Muscle of back (tissue), 13 donors: ENCODE measurements at places on chromosomes 6 and 20.

DNA sequence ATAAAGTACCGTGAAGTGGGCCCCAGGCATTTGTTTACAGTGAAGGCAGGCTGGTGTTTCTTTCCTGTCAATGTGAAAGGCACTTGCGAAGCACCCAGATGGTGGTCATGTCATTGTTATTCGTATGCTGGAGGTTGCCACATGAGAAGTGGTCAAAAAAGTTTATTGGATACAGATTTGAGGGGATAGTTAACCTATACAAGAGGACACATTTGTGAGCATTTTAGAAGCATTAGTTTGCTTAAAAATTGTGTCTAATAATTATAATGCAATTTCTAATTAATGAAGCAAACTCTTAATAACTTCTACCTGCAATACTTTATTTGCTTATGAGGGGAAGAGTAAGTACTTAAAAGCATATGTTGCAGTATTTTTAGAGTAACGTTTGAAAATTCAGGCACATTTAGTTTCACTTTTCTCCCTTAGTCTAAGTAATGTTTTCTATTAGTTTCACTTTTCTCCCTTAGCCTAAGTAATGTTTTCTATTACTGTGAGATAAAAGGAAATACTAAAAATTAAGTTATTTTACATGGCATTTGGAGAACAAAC is 120.7 kb upstream of the CLDN20 start:
- no peak for DNase-seq

DNA sequence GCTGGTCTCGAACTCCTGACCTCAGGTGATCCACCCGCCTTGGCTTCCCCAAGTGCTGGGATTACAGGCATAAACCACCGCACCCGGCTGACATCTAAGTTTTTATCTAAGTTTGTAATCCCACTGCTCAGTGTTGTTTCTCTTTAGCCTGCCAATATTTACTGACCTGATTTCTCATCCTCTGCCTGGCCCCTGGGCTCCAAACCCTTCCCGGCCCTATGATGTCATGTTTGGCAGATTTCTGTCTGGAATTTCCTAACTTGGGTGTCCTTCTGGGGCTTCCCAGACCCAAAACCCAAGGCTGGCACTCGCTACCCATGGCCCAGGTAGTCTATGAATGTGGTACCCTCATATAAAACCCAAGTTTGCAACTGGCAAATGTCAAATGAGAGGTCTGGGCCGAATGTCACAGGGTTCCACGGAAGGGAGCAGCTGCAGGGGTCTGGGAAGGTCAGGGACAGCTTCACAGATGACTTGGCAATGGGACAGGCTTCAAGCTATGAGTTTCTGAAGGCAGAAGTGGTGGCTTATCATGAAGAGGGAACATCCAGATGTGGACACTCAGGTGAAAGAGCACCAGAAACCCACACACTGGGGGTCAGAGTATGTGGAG is 54.9 kb downstream of the TMEM170B start:
- DNase-seq = peak; percentile 62

- no peak for DNase-seq
Observed at GRCh38 chr6:79750806-79751205, 119.7 kb downstream of the SH3BGRL2 start.

- DNase-seq = peak; percentile 87
Observed at GRCh38 chr6:91081452-91082067, 494.7 kb upstream of the MAP3K7 start.

DNA sequence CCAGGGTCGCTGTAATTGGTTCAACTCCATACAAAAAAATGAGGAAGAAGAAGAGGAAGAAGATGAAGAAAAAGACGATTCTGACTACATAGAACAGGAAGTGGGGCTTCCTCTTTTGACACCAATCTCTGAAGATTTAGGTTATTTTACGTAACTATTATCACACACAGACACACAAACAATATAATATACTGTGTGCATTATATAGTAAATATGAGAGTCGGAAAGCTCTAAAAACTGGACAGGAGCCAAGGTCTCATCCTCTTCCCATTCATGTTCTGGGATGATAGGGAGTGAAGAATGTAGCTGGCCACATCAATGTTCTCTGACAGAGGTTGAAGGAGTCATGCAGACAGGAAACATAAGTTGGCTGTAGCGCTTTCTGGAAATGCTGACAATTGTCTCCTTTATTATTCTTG is 13.3 kb downstream of the RSPH4A start:
- DNase-seq = no peak

DNA sequence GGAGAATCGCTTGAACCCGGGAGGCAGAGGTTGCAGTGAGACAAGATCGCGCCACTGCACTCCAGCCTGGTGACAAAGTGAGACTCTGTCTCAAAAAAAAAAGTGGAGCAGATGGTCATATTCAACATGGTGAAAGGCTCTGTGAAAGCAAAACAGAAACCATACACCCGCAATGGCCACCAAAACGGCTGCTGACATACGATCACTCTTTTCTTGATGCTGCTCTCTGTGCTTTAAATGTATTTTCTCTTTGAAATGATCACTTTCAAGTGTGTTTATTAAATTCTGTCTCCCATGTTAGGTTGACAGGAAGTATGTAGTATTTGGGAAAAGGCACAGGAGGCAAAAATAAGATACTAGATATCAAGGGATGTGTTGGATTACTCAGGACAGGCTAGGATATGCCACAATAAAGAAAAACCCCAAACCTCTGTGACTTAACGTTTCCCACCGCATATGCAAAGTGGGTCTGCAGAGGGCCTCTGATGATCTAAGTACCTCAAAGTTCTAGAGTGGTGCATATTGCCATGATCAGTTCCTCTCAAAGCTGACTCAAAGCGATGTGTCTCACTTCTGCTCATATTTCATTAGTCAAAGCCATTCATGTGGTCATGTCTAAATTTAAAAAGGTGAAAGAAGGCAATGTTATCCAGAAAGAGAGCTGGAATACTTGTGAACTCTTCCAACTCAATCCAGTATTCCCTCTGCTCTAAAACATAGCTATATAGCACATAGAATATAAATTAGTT is 155.1 kb upstream of the SOX4 start:
- DNase-seq = no peak

DNA sequence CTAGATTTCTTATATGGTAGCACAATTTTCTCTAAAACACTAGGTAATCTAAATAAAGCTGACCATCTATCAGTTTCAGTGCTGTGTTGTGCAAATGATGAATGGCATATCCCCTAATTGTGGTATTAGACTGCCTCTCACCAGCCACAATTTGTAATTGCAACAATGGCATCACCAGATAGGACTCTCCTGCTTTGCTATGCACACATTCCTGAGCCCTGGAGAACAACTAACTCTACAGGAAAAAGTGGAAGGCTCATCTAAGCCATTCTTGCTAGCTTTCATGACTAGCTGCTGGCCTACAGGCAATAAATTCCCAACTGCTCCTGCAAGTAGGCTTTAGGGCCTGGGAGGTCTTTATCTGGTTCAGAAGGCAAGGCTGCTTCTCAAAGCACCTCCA is 974.1 kb downstream of the EYS start:
- no peak for DNase-seq

DNA sequence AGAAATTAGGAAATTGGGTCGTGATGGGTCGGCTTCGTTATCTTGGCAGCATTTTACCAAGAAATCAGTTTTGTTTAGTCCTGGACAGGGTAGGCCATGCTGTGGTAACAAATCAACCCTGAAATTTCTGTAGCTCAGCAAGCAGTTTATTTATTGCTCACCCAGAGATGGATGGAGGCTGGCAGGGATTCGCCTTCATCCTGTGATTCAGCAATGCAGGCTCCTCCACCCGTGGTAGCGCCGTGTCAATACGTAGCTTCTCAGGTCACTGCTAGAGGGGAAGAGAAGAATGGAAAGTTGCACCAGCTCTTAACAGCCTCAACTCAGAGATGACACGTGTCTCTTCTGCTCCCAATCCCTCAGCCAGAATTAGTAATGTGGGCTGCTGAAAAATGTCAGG is 157.0 kb upstream of the SGK1 start:
- no peak for DNase-seq

DNA sequence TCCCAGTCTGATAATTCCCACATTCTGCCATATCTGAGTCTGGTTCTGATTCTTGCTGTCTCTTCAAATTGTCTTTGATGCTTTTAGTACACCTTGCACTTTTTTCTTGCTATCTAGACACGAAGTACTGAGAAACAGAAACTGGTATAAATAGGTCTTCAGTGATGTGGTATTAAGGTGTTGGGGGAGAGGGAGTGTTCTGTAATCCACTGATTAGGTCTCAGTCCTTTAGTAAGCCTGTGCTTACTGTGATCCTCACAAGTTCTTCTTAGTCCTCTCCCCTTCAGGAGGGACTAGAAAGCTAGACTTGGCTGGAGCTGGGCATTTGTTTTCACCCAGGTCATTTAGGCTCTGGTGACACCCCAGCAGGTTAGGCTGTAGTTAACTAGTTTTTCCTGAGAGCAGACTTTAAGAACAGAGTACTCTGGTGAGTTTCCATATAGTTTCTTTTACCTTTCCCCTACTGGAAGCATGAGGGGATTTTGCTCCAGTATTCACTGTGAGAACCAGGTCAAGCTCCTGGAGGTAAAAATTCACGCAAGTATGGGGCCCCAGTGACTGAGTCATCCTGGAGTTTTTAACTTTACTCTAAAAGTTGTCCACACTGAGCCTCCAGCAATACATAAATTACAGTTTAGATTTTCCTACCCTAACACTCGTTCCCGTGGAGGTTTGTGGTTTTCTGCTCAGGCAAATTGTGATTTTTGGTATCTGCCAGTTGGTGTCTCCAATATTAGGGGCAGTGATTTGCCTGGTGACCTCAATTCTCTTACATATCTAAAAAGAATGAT is 154.6 kb downstream of the CDKAL1 start:
- no peak for DNase-seq

DNA sequence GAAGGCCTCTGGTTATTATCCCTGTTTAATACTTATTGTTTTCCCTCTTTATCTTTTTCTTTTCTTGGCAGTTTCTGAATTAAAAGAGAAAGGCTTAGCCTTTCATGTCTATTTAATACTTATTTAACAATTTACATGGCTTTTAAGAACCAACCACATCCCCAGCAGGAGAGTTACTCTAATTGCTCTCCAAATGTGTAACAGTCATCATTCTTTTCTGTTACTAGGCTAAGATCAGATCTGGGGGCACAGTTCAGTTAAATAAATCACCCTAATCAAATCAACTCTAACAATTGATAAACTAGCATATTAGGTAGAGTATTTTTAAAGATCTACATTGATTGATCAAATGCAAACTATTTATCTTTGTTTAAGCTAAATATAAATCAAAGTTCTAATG is 54.1 kb upstream of the NT5E start:
- DNase-seq = no peak

DNA sequence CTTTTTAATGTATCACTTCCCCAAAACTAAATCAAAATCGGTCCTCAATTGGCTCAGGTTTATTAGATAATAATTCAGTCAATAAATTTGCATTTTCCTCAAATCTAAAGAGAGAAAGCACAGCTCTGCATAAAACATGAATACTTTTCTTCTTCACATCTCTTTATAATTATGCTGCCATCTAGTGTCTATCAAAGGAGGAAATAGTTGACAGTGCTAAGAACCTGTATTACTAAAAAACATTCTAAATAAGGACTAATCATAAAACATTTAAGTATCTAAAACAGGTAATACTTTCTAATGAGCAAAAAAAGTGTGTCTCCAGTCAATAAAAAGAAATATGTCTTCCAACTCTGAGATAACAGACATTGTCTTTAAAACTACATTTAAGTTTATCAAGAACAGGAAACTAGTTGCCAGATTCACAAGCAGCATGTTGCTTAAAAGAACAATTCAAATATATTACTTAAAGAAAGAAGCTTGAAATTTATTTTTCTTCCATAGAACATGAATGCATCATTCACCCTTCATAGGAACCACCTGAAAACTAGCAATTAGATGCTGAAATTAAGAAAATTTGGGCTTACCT is 56.5 kb upstream of the DST start:
- DNase-seq = no peak

GRCh38 chr6:252775-253535 is 39.3 kb upstream of the DUSP22 start:
- DNase-seq = no peak

DNA sequence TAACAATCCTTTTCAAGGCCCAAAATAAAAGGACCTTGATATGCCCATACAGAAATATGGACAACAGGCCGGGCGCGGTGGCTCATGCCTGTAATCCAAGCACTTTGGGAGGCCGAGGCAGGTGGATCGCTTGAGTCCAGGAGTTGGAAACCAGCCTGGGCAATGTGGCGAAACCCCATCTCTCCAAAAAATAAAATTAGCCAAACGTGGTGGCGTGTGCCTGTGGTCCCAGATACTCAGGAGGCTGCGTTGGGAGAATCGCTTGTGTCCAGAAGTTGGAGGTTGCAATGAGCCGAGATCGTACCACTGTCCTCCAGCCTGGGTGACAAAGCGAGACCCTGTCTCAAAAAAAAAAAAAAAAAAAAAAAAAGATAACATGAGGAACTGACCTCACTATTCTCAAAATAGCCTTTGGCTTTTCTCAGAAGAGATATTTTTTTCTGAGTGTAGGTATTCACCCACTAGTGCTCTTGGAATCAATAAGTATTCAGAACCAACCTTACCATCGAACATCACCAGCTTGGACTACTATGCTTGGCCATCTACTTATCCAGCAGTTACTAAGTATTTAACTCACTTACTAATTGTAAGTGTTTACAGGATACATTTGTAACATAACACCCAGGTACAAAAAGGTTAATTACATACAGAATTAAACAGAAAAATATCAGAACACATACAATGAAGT is 99.2 kb downstream of the OR2B2 start:
- DNase-seq = no peak

- no peak for DNase-seq
Observed at GRCh38 chr6:79463621-79464050, 73.6 kb downstream of the LCA5 start.

GRCh38 chr6:161228096-161228495 is 45.8 kb downstream of the AGPAT4 start:
- no peak for DNase-seq

GRCh38 chr20:48957533-48957932 is 36.0 kb downstream of the ARFGEF2 start:
- no peak for DNase-seq

- DNase-seq = no peak
Observed at GRCh38 chr6:44105146-44105545, 22.1 kb downstream of the MRPL14 start.

DNA sequence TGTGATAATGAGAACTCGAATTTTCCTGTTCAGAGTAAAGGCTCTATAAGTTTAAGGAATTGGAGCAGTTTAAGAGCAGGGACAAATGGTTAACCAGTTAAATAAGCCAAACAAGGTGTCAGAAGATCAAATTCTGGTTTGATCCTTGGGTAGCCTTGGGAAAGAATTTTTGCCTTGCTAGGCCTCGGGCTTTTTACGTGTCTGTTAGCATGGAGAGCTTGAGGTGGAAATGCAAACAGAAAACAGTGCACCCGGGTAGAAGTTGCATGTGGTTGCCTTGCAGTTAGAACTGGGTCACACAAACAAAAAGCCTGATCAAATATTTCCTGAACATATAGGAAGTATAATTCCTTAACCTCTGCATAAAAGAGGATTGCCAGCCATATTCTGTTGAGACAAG is 58.3 kb downstream of the RIN2 start:
- DNase-seq = no peak

GRCh38 chr6:145886228-145886956 is 71.8 kb upstream of the FBXO30 start:
- no peak for DNase-seq
